ENCODE measurements at places on chromosomes 2 and 18.
A peak's percentile ranks its signal among the peaks of the same experiment; 100 is the strongest.

DNA sequence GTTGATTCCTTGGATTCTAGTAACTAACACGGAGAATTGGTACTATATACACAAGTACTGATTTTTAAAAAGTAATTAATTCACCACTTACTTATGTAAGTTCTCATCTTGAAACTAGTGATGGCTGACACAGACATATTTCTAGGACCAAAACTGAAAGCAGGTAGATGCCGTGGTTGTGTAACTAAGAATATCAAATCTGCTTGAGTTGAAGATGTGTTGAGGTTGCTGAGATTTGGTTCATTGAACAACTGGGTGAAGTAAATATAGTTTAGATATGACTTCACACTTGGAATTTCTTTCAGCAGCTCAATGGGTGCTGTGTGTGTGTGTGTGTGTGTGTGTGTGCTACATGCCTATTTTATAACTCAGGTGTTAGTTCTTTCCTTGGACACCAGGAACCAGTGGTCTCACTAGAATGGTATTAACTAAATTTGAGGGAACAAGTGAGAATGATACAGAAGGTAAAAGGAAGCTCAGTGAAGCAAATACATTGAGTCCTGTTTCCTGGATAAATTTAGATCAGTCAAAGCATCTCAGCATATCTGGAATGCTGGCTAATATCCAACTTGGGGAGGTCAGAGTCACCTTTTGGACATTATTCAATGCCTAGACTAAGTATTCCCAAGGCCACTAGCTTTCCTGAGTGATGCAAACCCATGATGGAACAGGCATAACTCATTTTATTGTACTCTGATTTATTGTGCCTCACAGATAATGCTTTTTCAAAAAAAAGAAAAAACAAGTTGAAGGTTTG is 110.7 kb upstream of the ZEB2 start:
- no peak for DNase-seq

DNA sequence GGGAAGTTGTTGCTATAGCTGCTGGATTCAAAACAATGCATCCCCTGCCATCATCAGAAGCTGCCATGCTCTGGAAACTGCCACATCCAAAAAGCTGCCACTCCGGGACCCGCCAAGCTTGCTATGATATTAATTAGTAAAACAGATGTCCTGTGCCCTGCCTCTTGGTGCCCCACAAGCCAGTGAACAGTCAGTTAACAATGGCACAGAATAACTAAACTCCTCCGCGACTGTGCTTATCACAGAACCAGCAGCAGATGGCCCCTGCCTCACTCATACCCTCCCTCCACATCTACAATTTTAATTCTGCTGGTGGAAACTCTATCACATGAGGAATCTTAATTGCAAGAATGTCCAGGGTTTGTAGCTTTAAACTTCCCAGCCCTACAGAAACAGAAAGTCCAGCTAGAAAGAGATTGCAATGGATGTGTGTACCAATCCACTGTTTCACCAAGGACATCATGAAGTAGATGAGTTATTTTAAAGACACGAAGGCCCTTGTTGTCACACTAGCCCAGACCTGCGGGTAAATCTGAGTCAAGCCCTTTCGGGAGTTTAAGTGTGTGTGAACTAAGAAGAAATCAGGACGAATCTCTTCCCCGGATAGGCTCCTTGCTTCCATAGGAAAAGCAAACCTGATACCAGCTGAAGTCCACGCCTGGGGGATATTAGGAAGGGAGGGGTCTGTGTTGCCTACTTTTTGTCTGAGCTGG is 7.4 kb upstream of the ACYP2 start:
- no peak for DNase-seq

GRCh38 chr2:147543056-147543455 is 301.8 kb upstream of the ACVR2A start:
- no peak for DNase-seq

GRCh38 chr2:54709336-54709809 is 14.1 kb upstream of the EML6 start:
- no peak for DNase-seq

DNA sequence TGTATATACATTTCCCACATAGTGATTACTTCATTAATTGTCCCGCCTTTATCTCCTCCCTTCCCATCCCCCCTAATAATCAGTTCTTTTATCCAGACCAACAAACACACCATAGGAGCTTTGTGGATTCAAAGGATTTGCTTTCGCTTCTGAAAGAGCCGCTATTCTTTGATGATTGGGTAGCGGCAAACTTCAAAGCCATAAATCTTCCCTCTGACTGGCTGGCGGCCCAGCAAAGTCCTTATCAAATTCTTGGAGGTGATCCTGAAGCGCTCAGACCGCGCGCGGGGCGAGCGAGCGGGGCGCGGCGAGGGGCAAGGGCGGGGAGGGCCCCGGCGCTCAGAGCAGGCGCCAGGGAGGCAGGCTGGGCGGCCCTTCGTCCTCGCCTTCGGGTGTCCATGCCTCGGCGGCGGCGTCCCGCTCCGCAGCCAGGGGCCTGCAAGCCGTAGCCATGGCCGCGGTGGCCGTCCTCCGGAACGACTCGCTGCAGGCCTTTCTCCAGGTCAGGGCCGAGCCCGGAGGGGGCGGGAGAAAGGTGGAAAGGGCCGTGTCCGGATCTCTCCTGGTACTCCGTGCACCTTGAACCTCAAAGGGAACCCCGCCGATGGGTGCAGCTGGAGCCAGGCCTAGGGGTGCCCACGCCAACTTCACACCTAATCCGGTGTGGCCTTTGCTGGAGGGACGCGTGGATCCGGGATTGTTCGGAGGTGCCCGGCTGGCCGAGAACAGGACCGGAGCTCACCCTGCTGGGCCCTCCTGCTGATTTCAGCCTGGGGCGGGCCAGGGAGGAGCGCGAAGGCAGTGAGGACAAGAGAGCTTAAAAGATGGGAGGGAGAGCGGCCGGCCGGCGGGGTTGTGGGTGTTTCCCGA is at the start of gene SP5:
Gene SP5 (plus strand): TSS at position 276 of the 870 bp plus-strand sequence. CDS start 176 bp downstream, at position 452.
- DNase-seq = peak; percentile 28

GRCh38 chr2:189601043-189601442 is 20.5 kb upstream of the SLC40A1 start:
- no peak for DNase-seq

DNA sequence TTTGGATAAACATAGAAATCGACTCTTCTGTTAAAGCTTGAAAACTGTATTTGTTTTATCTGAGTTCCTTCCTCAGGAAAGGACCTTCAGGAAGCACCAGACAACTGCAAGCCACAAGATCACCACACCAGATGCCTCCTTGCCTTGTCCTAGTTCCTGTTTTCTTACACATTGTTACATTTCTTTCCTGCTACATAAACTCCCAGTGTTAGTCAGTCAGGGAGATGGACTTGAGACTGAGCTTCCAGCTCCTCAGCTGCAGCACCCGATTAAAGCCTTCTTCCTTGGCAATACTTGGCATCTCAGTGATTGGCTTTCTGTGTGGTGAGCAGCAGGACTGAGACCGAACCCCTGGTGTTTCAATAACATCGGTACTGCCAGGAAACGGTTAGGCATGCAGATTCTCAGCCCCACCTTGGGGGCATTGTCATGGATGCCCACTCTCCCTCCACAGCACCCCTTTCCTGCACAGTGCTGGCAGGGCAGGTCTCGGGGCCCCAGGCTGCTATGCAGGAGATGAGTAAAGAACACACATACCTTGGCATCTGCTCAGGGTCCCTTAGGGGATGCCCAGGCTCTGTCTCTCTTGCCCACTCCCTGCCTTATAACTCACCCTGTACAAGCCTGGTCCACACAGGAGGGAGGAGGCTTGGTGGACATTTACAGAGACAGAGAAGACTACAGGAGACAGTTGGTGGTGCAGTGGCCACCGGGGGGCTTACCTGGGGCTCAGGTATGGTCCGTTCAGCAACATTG is 32.6 kb downstream of the ANKMY1 start:
- no peak for DNase-seq

DNA sequence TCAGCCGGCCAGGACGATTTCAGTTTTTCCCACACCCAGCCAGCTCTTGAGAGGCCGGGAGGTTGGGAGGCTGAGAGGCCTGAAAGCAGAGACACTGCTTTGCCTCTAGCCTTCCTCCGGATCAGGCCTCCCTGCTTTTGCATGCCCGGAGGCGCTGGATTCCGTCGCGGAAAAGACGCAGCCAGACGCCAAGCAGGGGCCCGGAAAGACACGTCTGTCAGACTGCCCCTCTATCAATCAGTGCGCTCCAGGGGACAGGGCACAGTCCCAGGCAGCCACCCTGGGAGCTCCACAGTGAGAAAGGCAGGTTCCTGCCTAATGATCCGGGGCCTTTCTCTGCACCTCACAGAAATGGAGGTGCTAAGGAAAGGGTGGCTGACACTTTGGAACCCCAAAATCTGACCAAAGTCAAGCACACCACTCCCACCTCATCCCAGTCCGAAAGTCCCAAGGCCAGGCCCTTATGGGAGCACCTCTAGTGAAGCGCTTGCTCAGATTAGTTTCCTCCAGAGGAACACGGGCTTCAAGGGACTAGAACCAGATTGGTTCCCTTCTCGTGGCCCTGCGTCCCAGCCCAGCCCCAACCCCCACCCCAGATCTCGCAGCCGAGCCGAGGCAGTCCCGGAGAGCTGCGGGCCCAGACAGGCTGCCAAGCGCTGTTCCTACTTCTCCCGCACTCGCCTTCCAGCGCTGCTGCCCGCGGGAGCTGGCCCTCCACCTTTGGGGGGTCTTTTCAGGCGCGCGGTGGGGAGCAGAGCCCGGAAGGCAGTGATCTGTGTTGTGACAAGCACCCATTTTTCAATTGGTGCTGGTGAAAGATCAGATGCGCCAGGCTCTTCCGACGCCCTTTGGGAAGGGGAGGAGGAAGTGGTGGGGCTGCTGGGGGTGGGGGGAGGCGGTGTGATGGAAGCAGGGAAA is 5.0 kb downstream of the DLX1 start:
- DNase-seq = no peak

DNA sequence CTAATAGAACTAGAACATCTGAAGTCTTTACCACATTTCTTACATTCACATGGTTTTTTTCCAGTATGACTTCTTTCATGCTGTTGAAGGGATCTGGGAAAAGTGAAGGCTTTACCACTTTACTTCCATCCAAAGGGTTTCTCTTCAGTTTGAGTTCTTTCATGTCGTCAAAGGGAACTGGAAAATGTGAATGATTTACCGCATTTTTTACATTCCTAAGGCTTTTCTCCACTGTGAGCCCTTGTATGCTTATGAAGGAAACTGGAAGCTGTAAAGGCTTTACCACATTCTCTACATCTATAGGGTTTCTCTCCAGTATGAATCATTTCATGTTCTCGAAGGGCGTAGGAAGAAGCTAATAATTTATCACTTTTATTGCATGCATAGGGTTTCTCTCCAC is 46.7 kb downstream of the NBEAL1 start:
- DNase-seq = no peak

- DNase-seq = no peak
Measured at GRCh38 chr2:216839688-216840087, 20.2 kb downstream of the TNP1 start.

DNA sequence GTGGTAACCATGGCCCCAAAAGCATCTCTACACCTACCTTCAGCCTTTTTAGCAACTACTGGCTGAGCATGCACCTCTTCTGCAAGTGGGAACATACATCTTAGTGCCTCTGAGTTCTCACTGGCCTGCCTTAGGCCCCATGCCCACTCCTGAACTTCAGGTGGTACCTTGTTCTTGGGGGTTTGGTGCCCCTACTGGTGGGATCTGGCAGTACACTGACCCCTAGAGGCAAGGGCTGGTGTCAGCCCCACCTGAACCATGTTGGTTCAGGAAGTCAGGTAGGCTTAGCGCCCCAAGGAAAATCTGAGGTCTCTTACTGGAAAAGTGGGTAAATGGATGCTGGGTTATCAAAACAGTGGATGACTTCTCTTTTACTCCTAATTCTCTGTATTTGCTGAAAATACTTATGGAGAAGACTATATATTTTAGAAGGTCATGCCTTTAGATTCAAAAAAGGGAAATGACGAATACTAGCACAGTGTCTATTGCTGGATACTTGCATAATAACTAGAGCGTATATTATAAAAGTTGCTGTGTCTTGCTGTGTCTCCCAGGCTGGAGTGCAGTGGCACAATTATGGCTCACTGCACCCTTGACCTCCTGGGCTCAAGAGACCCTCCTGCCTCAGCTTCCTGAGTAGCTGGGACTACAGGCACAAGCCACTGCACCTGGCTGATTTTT is 84.6 kb downstream of the RAB31 start:
- DNase-seq = no peak

DNA sequence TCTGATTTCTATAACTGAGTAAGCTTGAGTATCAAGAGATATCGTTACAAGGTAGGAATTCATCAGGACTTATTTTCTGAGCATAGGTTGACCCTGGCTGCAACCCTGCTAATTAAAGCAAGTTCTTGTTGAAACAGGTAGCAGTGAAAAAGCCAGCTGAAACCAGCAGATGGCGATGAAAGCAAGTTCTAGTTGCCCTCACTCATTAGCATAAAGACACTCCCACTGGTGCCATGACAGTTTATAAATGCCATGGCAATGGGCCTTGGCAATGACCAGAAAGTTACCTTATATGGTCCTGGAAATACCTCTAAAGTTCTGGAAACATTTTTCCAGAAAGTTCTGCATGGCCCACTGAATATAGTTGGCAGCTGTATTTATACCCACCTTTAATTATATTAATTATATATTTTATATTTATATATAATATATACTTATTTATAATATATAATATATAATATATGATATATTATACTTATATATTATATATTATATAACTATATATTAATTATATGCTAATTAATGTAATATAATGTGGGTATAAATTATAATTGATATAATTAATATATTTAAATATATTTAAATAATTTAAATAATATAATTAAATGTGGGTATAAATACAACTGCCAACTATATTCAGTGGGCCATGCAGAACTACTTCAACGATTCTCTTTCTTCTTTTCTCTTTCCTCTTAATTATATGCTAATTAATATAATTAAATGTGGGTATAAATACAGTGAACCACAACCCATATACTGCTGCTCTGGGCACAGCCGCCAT is 188.0 kb downstream of the CDH7 start:
- DNase-seq = no peak

- DNase-seq = no peak
Measured at GRCh38 chr2:68189991-68190784, 32.5 kb downstream of the PNO1 start.

- DNase-seq = no peak
Measured at GRCh38 chr2:15048000-15048399, 415.5 kb downstream of the LRATD1 start.

- DNase-seq = no peak
Measured at GRCh38 chr2:2233171-2233826, 97.8 kb downstream of the MYT1L start.

DNA sequence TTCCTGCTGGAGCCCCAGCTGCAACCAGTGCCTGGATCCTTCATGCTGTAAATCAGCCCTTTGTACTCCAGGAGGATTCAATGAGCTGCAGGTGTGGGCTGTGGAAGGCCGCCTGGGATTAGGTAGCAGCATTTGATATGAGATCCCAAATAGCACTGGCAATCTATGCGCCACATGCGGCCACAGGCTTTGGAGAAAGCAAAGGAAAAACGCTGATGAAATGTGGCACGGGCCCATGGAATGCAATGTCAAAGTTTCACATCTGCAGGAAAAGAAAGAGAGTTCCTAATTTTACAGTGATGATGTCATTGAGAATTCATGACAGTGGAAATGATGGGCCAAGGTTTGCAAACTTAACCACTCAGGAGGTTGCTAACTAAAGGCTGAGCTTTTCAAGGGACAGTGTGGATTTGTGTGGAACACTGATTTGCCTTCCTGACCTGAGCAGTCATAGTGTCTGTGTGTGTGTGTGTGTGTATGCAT is 216.4 kb upstream of the OSR1 start:
- DNase-seq = no peak
